ENCODE measurements at places on chromosomes 13 and 19.
A peak's percentile ranks its signal among the peaks of the same experiment; 100 is the strongest.

DNA sequence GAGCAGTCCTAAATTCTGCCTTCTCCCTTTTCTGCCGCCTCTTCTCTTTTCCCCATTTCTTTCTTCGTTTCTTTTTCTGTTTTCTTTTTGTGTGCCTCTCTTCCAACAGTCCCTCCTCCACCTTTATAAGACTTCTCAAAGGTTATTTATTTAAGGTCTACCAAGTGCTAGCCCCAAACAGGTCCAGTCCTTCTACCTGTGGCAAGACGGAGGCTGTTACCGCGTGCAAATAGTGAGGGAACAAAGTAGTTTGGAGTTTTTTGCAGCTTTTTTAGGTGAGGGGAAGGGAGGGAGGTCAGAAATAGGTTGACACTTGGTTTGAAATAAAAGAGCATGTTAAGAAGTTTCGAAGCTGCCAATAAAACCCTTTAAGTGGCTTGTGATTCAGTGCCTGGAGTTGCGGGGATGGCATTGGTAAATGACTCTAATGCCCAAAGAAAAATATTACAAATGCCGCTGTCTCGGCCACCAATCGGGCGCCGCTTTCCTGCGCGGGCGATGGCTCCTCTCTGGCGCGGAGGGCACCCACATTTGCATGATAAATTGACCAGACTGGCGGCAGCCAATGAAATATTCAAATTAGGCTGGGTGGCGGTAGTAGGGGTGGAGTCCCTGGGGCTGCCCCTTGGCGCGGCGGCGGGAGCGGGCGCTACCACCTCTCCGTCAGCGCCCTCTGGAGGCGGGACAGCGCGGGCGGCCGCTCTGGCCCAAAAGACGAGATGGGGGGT, 7.5 kb upstream of the TSHZ3 start:
- peak; percentile 46 for DNase-seq

- no peak for DNase-seq
Observed at GRCh38 chr19:24057144-24057543, 29.8 kb upstream of the ZNF254 start.

GRCh38 chr13:77574096-77574495, 38.6 kb downstream of the SCEL start:
- DNase-seq: no peak

- DNase-seq: no peak
Observed at GRCh38 chr13:87777387-87777786, 106.2 kb downstream of the SLITRK5 start.

- DNase-seq: no peak
Observed at GRCh38 chr13:30044932-30045331, 194.5 kb upstream of the UBL3 start.

GRCh38 chr13:111275995-111276618, 44.3 kb upstream of the TEX29 start:
- no peak for DNase-seq

DNA sequence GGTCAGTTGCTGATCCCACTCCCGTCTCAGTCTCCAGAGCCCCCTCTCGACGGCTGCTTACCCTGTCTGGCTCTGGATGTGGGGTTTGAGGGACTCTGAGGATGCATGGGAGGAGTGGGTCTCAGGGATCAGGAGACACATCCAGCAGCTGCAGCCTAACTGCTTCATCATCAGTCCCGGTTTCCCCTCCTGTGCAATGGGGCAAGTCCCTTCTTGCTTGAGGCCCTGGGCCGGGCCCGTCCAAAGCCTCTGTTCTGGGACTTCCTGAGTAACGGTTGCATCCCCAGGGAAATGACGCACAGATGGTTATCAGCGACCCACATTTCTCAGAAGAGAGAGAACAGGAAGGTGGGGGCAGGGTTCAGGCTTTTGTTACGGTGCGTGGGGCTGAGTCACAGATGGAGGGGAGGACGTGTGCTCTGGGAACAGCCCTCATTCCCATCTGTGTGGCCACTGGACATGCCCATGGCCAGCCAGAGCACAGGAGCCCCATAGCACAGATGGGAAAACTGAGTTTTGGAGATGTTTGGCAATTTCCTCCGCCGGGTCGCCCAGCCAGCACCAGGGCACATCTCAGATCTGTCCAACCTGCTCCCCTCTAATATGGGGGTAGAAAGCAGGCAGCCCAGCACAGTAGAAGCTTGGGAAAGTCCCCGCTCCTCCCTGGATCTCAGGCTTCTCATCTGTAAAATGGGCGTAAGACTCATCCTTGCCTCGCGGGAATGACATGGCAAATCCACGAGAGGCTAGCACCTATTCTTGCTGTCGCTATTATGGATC, 19.3 kb downstream of the GNA15 start:
- DNase-seq: peak; percentile 81

DNA sequence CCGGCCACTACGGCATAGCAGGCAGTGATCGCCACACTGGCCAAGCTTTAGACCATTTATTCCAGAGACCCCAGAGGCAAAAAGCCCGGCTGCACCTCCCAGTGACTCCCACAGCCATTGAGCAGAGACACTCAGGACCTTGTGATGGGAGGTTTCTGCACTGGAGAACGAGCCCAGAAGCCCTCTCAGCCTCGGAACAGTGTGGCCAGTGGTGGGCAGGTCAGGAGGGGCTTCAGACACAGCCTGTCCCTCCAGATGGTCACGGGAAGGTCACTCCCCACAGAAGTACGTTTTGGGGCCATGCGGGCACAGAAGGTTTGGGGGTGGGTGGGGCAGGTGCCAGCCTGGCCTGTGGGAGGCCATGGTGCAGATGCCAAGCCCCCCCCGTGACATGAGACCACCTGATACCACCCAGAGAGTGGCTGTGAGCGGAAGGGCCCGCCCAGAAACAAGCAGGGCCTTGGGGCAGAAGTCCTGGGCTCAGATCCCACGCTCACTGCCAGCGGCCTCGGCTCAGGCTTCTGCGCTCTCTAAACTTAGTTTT, 599 bp upstream of the F10 start:
- DNase-seq: no peak

- DNase-seq: no peak
Observed at GRCh38 chr13:31625115-31625514, 114.2 kb upstream of the RXFP2 start.

GRCh38 chr13:46884531-46884930, 12.3 kb downstream of the HTR2A start:
- no peak for DNase-seq

- no peak for DNase-seq
Observed at GRCh38 chr19:7720351-7720750, 11.6 kb downstream of the CLEC4G start.

DNA sequence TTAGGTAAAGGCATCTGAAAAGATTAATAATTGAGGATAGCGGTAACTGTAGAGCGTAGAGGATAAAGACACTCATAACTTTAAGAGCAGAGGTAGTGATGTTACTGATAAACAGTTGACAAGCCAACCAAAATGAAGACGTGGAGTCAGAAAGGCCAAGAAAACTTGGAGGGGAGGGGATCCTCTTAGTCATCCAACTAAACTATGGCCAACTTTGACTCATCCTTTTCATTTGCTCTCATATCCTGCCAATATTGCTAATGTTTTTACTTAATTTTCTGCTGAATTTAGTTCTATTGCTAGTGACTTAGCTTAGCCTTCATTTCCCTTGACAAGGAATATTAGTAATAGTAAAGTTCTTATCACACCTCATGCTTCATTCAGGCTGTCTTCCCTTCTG, 13.4 kb downstream of the ITGBL1 start:
- DNase-seq: no peak

- no peak for DNase-seq
Observed at GRCh38 chr13:29109987-29110386, 289.8 kb downstream of the MTUS2 start.

- DNase-seq: no peak
Observed at GRCh38 chr13:74449811-74450524, 315.8 kb upstream of the KLF12 start.

DNA sequence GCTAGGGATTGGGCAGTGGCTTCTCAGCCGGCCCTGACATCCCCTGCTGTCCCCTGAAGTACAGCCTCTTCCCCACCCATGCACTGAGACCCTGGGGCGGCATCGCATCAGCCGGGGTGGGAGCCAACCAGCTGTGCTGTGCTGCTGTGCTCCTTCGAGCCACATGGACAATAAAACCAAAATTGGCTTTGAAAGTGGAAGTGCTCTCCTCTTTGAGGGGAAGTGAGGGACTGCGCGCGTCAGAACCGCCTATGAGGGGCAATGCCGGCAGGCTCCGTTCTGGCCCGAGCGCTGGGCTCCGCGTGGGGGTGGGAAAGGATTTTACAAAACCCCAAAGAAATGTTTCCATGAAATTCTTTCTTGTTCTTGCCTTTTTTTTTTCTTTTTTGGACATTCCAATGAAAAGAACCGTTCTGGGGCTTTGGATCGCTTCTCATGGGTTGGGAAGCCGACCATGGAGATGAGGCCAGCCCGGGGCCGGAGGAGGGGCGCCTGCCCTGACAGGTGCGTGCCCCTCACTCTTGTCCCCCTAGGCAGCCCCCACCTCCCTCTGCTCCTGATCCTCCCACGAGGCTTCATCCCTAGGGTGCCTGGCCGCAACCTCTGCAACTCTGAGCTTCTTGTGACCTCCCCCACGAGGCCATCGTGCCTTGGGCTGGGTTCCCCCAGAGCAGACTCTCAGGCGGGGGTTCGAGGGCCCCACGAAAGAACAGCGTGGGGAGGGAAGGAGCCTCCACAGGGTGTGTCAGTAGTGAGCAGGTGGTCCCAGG, 22.6 kb downstream of the KLHL26 start:
- DNase-seq: no peak

DNA sequence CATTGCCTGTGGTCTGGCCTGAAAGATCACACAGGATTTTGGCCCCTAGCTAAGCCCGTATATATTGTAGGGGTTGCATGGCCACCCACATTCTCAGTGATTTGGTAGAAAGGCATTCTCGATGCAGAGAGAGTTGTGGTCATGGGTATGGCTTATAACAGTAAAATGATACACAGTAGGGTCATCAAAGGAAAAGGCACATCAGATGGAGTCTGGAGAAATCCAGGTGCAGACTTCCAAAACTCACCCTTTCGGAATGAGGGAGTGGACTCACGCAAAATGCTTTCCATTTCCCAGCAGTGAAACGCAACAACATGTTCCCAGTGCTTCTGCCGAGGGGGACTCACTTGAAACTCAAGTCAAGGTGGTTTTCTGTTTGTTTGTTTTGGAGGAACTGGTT, 802.5 kb upstream of the SLITRK1 start:
- DNase-seq: no peak

DNA sequence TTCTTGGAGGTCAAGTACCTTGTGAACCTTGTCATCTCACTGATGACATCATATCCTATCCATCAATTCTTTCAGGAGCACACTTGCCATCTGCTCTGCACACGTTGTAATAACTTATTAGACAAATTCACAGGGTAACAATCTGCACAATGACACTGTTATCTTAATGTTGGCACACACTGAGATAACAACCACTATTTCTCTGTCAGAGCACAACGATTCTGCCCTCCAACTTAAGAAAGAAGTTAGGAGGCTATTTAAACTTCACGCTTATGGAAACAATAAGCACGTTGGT, 351.3 kb downstream of the DACH1 start:
- DNase-seq: no peak

- no peak for DNase-seq
Observed at GRCh38 chr13:110616103-110617101, 1.1 kb downstream of the NAXD start.

- DNase-seq: no peak
Observed at GRCh38 chr19:2309734-2310362, 1.9 kb upstream of the LINGO3 start.

- DNase-seq: peak; percentile 64
Observed at GRCh38 chr19:44447916-44448674, at the start of gene ZNF229. Gene ZNF229, minus strand, starts transcription at chr19:44448472. Its CDS starts 5,625 bp downstream, at chr19:44442847.

- DNase-seq: no peak
Observed at GRCh38 chr19:55377356-55378131, 918 bp downstream of the TMEM190 start.

DNA sequence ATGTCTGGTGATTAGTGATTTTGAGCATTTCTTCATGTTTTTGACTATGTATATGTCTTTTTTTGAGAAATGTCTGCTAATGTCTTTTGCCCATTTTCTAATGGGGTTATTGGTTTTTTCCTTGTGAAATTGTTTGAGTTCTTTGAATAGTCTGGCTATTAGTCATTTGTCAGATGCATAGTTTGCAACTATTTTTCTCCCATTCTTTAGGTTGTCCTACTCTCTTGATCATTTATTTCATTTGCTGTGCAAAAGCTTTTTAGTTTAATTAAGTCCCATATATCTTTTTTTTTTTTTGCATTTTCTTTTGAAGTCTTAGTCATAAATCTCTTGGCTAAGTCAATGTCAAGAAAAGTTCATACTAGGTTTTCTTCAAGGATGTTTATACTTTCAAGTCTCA, 449.8 kb downstream of the DACH1 start:
- DNase-seq: no peak

DNA sequence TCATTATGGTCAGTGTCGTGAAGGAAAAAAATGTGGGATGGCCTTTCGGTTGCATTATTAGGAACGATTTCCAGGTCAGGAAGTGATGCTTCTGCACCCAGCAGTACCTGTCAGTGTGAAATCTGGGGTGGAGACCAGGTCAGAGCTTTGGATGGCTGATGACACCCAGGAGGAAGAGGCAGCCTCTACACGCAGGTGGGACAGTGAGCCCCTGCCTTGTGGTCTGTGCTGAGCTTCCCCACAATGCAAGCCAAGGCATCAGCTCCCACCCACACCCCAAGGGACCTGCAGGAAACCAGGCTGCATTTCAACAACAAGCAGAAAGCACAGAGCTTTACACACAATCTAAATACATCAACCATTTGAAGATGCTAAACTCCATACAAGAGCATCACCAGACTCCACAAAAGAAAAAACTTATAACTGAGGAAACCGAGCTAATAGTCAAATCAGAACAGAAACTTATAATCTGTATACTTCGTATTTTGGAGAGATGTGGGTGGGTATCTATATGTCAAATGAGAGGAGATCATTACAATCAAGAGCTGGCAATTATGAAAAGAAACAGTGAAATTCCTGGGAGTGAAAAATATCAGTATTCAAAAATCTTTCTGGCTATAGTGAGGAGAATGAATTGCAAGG, 130.1 kb downstream of the ZDHHC20 start:
- no peak for DNase-seq

GRCh38 chr13:49532593-49532992, 36.8 kb downstream of the PHF11 start:
- no peak for DNase-seq

GRCh38 chr19:14432791-14433553, at the start of gene PKN1:
Gene PKN1, plus strand, starts transcription at chr19:14433306. Its CDS starts 216 bp downstream, at chr19:14433522.
- DNase-seq: peak; percentile 55

- DNase-seq: no peak
Observed at GRCh38 chr19:56566904-56567273, 379 bp upstream of the ZNF470 start.

GRCh38 chr13:44436589-44437337, 63.1 kb downstream of the SERP2 start:
- peak; percentile 22 for DNase-seq

- no peak for DNase-seq
Observed at GRCh38 chr19:35455616-35456201, 7.7 kb downstream of the FFAR2 start.

- no peak for DNase-seq
Observed at GRCh38 chr19:49339301-49340068, 4.3 kb downstream of the CD37 start.

- DNase-seq: no peak
Observed at GRCh38 chr13:44275381-44275780, 98.2 kb upstream of the SERP2 start.

Measured in activated T-cell treated with anti-CD3 and anti-CD28 coated beads for 24 hours (primary cell).